ENCODE measurements at places on chromosomes 11 and 22.

DNA sequence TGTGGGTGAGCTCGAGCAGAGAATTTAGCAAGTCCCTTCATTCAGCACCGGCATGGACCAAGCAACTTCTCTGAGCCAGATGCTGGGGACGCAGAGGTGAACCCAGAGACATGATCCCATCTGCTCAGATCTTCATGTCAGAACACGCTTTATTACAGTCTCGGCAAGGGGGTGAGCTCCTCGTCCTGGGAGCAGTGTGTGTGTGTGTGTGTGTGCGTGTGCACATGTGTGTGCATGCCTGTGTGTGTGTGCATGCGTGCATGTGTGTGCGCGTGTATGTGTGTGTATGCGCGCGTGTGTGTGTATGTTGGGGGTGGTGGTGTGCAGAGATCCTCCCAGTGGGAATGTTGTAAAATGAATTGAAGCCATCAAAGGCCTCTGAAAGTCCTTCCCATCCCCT lies 9.8 kb downstream of the MIAT start:
- DNase-seq, result no peak

DNA sequence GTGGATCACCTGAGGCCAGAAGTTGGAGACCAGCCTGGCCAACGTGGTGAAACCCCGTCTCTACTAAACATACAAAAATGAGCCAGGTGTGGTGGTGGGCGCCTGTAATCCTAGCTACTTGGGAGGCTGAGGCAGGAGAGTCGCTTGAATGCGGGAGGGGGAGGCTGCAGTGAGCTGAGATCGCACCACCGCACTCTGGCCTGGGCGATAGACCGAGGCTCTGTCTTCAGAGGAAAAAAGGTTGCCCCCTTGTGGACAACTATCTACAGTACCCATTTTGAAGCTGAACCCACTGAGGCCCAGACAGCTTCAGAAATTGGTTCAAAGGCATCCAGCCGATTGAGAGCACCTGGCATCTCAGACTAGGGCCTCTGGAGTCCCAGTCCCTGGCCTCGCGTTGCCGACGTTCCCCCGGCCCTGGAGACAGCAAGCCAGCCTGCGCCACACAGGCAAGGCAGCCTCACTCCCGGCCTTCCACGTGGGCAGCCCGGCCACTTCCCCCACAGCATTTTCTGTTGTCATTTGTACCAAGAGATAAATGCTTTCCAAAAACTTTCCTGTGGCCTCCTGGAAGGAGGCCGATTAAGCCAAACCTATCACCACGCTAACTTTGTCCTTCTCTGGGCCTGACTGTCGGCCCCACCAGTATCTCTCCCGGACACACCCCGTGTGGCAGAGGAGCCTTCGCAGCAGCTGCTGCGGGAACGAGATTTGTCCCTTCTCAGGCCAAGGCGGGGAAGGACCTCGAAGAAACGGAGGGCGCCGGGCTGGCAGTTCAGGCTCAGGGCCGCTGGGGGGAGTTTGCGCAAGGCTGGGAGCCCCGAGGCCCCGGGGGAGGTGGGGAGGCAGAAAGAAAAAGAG lies 82.8 kb downstream of the FLI1 start:
- DNase-seq, result no peak

DNA sequence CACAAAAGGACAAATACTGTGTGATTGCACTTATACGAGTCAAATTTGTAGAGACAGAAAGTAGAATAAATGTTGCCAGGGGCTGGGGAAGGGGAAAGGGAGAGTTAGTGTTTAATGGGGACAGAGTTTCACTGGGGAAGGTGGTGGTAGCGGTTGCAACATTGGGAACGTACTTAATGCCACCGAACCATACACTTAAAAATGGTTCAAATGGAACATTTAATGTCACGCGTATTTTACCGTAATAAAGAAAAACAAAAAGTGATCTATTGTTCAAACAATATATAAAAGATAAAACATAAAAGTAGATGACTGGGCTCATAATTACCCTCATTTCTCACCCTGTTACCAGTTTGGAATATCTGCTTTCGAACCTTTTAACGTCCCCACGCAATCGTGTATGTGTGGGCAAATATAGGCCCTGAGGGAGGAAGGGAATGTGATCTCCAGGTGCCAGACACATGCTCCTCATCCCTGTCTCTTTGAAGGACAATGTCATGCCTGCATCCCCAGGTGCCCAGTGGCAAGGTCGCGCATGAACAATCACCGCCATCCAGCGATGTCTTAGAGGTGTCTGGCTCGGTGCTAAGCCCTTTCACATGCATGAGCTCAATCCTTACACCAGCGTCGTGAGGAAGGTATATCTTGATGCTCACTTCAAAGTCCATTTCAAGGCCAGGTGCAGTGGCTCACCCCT lies 35.3 kb downstream of the LIF start:
- no peak for DNase-seq

- DNase-seq, result no peak
These were observed 17.7 kb downstream of the CTNND1 start for GRCh38 chr11:57779276-57779675.

GRCh38 chr11:76558891-76559290 lies 111.7 kb downstream of the LRRC32 start:
- no peak for DNase-seq

DNA sequence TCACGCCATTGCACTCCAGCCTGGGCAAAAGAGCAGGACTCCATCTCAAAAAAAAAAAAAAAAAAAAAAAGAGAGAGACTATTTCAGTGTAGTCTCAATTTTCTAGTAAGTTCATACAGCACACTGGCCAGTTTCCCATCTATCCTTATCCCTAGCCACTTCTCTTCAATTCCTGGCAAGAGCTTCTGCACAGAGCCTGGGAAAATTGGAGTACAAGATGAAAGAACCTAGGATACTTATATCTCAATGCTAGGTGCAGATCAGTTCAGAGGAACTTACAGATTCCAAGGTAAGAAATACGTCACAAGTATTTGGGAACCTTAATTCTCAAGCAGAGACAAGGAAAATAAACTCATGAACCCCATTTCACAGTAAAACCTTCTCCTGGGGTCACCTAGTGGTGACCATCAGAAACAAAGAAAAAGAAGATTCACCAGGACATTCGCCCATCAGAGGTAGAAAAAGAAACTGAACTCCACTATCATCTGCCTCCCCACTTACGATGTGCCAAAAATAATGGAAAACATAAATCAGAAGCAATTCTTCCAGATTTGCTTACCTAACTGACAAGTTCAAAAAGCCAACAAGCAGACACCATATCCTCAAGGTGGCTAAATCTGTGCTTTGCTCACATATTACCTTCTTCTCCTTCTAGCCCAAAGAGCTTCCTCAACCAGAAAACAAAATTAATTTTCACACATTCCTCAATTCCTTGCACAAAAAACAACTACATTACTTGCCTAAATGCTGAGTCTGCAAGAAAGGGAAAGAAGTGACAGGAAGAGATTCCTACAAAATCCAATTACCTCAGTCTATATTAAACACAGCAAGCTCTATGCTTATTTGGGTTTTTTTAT lies 4.9 kb downstream of the DENND5A start:
- no peak for DNase-seq

DNA sequence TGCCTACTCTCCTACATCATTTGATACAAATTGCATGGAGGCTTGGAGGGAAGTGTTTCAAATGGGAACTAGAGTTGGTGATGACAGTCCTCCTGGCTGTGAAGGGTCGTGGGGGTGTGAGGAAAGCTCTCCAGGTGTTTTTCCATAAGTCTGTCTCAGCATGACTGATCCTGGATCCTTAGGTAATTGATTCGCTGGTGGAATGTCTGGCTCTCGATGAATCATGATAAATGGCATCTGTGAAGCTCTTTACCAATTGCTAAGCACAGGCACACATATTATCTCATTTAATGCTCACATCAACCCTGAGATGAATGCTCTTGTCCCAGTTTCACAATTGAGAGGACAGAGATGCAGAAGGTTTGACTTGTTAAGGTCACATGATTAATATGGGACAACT lies 107.5 kb downstream of the PKNOX2 start:
- no peak for DNase-seq

DNA sequence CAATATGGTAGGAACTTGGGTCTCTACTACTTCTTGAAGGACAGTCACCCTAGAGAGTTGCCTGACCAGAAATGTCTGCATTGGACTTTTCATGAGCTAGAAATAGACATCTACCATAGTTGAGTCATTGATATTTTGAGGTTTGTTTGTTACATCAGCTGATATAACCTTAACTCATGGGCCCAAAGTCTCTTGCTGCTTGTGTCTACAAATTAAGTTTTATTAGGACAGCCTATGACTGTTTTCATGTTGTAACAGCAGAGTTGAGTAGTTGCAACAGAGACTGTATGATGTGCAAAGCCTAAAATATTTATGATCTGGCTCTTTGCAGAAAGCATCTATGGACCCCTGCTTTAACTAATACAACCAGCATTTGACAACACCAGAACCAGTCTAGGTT lies 155.3 kb downstream of the MIAT start:
- DNase-seq, result no peak

Measured in NCI-H1105 treated with DMSO at 0.1 percent for 48 hours (cell line).